ENCODE measurements at places on chromosomes 2 and 18.

DNA sequence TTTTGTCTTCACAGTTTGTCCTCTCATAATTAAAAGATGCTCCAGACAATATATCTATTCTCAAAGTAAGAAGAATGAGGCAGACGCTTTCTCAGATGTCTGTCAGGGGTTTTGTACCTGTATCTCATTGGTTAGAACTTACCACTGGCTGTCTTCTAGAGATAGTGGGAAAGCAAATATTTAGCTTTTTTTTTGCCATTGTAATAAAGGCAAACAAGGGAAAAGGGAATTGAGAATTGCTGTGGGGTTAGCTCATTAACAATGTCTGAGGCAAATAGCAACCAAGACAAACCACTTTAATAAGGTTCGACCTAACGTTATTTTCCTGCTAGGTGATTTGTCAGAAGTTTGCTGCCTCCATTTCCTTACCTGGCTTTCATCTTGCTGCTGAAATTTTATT, 30.0 kb downstream of the ZNF638 start:
- DNase-seq, result no peak

DNA sequence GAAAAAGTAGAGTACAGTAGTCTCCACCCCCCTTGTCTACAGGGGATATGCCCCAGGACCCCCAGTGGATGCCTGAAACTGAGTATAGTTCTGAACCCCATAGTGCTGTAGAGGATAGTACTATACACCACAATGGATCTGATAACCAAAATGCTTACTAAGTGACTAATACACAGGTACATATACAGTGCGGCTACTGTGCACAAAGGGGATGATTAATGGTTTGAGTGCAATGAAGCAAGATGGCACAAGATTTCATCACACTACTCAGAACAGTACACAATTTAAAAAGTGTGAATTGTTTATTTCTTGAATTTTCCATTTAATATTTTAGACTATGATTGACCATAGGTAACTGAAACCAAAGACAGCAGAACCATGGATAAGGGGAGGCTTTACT, 446.9 kb upstream of the NRP2 start:
- DNase-seq, result no peak

DNA sequence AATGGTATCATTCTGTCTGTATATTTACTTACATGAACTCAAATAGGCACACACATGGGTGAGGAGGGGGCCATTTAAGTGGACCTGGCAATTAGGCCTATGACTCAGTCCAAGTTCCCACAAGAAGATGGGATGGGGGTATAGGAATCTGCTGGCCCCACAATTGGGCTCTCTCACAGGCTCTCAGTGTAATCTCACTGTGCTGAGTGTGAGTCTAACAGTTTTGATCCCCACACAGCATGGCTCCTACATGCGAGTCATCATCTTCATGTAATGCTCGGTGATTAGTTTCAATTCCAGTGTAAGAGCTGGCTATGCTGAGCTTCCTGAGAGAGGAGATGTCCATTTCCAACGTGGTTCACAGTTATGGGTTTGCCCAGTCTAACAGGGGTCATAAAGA, 114.0 kb downstream of the GATA6 start:
- DNase-seq, result no peak

DNA sequence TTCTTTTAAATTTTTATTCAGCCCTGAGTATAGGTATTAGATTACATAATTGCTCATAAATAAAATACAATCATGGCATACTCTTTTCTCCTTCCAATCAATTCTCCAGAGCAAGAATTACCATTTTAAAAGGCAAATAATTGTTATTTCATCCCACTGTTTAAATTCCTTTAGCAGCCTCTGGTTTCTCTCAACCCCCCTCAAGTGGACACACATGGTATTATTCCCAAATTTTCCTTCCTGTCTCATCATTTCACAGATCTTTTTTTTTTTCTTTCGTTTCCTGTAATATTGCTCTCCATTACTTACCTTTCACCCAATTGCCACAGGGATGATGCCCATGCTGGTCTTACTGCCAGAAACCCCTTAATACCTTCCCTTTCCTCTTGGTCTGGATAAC, 385.2 kb downstream of the RIT2 start:
- no peak for DNase-seq

- no peak for DNase-seq
Measured at GRCh38 chr2:205475416-205475768, 206.9 kb upstream of the NRP2 start.

DNA sequence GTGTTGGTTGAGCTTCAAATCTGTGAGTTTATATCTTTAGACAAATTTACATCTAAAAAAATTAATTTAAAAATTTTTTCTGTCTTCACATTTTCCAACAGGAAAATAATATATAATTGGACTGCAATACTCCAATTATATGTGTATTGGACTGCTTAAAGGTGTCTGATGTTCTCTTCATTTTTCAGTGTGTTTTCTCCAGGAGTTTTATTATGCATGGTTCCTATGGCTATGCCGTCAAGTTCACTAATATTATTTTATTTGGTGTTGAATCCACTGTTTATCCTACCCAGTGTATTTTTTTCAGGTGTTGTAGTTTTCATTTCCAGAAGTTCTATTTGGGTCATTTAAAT, 62.1 kb upstream of the CTLA4 start:
- no peak for DNase-seq

- peak; percentile 96 for DNase-seq
Measured at GRCh38 chr2:74198461-74199274, at the start of gene MTHFD2. Gene MTHFD2 (plus strand): TSS chr2:74198615. CDS start chr2:74198642, 27 bp downstream.

GRCh38 chr2:240898108-240898730, 2.3 kb upstream of the MAB21L4 start:
- no peak for DNase-seq

DNA sequence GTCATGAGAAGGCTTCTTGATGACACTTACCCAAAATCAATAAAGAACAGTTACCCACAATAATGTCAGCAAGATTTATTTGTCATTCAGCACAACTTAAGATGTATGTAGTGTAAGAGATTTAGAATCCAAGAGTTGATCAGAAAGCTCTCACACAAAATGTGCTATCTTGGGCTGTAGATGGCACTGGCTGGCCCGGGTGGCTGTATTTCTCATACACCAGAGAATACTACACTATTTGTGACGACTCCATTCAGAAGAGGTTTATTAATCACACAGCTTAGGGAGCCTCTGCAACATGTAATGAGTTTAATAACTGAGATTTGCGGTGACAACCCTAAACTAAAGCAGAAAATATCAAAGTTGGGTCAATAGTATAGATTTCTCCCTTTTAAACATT, 530.4 kb upstream of the KLHL29 start:
- no peak for DNase-seq

DNA sequence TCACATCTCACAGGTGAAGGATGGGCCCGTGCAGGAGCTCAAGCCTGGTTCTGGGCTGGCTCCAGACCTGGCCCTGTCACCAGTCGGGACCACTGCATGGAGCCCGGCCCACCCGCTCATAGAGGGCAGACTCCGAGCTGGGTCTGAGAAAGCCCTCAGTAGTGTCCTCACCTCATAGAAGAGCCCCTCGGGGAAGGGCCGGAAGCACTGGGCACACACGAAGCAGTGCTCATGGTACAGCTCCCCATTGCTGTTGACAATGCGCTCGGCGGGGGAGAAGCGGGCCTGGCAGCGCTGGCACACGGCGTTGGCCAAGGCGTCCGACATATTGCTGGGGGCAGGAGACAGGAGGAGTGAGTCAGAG, 11.3 kb downstream of the GPR17 start:
- DNase-seq, result no peak

DNA sequence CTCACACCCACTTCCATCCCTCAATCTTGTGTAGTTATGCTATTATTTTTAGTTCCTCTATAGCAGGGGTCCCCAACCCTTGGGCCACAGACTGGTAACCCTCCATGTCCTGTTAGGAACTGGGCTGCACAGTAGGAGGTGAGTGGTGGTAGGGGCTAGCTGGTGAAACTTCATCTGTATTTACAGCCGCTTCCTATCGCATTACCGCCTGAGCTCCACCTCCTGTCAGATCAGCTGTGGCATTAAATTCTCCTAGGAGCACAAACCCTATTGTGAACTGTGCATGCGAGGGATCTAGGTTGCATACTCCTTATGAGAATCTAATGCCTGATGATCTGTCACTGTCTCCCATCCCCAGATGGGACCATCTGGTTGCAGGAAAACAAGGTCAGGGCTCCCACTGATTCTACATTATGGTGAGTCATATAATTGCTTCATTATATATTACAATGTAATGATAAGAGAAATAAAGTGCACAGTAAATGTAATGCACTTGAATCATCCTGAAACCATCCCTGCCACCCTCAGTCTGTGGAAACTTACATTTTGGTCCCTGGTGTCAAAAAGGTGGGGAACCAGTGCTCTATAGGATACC, 1.6 kb upstream of the RAB11FIP5 start:
- no peak for DNase-seq
